Central memory CD8-positive, alpha-beta T cell (primary cell): ENCODE measurements at places on chromosomes 4 and X.
A peak's percentile ranks its signal among the peaks of the same experiment; 100 is the strongest.

GRCh38 chr4:4575284-4576211 is 33.7 kb upstream of the STX18 start:
- H3K4me3 ChIP-seq = peak overlapping the region; percentile 55
- no peaks in the 10 kb centered on the region for H3K27me3 ChIP-seq
- DNase-seq = peak; percentile 53
- peaks cover 6% of the 10 kb centered on the region for H3K36me3 ChIP-seq
- peaks cover 18% of the 10 kb centered on the region for H3K4me1 ChIP-seq
- peak overlapping the region; percentile 39 for H3K27ac ChIP-seq

DNA sequence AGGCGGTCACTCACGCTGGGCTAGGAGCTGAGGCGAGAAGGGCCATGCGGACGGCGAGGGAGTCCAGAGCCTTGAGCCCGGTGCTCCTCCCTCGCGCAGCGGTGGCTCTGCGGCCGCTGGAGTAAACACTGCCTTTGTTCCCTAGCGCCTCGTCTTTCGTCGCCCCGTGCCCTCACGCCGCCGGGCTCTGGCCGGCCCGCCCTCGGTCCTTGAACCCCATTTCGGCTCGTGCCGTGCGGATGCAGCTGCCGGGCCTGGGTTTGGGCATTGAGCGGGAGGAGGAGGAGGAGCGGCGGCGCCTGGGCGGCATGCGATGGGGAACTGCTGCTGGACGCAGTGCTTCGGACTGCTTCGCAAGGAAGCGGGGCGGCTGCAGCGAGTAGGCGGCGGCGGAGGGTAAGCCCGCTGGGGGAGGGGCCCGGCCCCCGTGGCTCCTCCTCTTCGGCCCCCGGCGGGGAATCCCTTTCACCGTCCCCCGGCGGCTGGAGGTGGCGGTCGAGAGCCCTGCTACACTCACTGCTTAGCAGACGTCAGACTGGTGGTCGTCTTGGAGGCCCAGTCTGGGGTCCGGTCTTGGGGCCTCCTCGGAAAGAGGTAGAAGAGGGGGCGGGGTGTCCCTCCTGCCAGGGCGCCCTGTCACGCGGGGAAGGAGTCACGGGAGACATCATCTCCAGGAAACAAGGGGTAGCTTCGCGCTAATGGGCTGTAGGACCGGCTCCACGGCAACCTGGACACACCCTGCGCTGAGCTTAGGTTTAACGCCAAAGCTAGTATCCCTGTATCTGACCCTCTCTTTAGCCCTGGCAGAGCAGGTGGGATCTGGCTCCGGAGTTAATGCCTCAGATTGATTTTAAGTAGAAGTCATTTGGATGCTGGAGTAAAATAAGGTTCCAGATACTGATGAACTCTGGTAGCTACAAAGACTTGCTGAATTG is at the start of gene AP1AR:
Gene AP1AR (plus strand): TSS at position 9 of the 935 bp plus-strand sequence. CDS start 305 bp downstream, at position 314.
- peak within 1 kb of the TSS; percentile 83 for H3K4me3 ChIP-seq
- peaks cover 11% of the 10 kb centered on the region for H3K36me3 ChIP-seq
- H3K4me1 ChIP-seq = peaks cover 19% of the 10 kb centered on the region
- peak within 1 kb of the TSS; percentile 95 for H3K27ac ChIP-seq
- H3K27me3 ChIP-seq = no peaks in the 10 kb centered on the region
- peak; percentile 70 for DNase-seq

- no peak overlapping the region for H3K27ac ChIP-seq
- no peaks in the 10 kb centered on the region for H3K27me3 ChIP-seq
- no peak for DNase-seq
- H3K4me3 ChIP-seq = no peak overlapping the region
- H3K36me3 ChIP-seq = peaks cover 3% of the 10 kb centered on the region
- peaks cover 68% of the 10 kb centered on the region for H3K4me1 ChIP-seq
These were observed 69.7 kb downstream of the PPP3CA start for GRCh38 chr4:101277671-101278070.

DNA sequence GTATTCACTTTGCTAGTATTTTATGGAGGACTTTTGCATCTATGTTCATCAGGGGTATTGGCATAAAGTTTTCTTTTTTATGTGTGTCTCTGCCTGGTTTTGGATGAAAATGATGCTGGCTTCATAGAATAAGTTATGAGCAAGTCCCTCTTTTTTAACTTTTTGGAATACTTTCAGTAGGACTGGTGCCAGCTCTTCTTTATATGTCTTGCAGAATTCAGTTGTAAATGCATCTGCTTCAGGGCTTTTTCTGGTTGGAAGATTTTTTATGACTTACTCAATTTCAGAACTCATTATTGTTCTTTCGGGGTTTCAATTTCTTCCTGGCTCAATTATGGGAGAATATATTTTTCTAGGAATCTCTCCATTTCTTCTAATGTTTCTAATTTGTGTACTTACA is 9.1 kb upstream of the CSN2 start:
- H3K36me3 ChIP-seq = no peaks in the 10 kb centered on the region
- H3K27ac ChIP-seq = no peak overlapping the region
- no peak for DNase-seq
- no peak overlapping the region for H3K4me3 ChIP-seq
- H3K27me3 ChIP-seq = no peaks in the 10 kb centered on the region

GRCh38 chrX:63250253-63250868 is 100.8 kb downstream of the SPIN4 start:
- DNase-seq = no peak
- no peak overlapping the region for H3K27ac ChIP-seq
- H3K4me1 ChIP-seq = no peaks in the 10 kb centered on the region
- no peaks in the 10 kb centered on the region for H3K27me3 ChIP-seq
- H3K36me3 ChIP-seq = no peaks in the 10 kb centered on the region

DNA sequence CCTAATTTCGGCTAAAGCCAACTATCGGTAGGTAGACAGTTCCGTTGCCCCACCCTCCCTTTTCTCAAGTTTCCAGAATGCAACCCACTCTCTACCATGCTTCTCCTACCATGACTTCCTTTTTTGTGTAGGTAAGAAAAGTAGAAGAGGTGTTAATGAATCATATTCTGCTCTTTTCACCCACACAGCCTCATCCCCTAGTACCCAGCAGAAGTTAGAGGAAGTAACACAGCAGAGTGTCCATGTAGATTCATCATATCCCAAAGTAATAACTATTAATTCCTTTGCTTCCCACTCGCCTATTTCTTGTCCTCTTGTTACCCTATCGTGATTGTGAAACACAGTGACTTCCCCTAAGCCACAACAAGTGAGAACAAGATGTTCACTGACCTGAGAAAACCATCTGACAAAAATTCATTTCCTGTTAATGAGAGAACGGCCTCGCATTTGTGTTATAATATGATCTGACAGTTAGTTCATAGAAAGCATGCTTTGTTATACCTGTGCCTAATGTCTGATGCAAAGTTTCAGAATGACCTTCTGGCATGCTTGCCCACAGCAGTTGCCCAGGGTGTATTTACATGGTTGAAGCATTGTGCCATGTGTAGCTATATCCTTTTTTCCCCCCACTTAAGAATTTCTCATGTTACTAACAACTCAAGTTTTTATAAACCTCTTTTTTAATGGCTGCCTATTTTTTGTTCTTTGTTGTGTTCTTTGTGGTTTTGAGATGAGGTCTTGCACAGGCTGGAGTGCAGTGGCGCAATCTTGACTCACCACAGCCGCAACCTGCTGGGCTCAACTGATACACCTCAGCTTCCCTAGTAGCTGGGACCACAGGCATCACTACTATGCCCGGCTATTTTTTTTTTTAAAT is 185.6 kb downstream of the RAP1GDS1 start:
- peaks cover 14% of the 10 kb centered on the region for H3K36me3 ChIP-seq
- no peaks in the 10 kb centered on the region for H3K27me3 ChIP-seq
- H3K27ac ChIP-seq = peak overlapping the region; percentile 80
- peaks cover 41% of the 10 kb centered on the region for H3K4me1 ChIP-seq
- peak overlapping the region; percentile 47 for H3K4me3 ChIP-seq

GRCh38 chr4:83644677-83645659 is 109.1 kb downstream of the GPAT3 start:
- no peak overlapping the region for H3K4me3 ChIP-seq
- no peak for DNase-seq
- peaks cover 9% of the 10 kb centered on the region for H3K27me3 ChIP-seq
- H3K4me1 ChIP-seq = peaks cover 5% of the 10 kb centered on the region
- no peak overlapping the region for H3K27ac ChIP-seq
- H3K36me3 ChIP-seq = no peaks in the 10 kb centered on the region

DNA sequence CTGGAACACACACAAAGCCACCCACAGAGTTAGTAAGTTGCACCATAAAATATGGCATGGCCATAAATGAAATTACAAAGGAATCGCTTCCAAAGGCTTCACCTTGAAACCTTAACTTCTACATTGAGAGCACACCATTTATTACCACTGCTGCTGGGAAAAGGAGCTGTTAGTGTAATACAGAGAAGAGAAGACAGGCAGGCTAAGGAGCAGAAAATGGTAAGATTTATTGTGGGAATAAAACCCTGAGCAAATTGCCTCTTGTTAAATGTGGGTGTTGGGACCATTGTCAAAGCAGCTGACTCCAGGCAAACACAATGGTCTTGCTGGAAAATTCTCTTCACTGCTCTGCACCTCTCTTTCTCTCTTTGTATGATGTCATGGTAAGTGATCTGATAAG is 79.2 kb upstream of the NHS start:
- H3K27ac ChIP-seq = no peak overlapping the region
- DNase-seq = no peak

- H3K4me1 ChIP-seq = no peaks in the 10 kb centered on the region
- H3K27ac ChIP-seq = no peak overlapping the region
- H3K27me3 ChIP-seq = peaks cover 44% of the 10 kb centered on the region
These were observed 19.0 kb upstream of the PPP3CA start for GRCh38 chr4:101366331-101366730.

DNA sequence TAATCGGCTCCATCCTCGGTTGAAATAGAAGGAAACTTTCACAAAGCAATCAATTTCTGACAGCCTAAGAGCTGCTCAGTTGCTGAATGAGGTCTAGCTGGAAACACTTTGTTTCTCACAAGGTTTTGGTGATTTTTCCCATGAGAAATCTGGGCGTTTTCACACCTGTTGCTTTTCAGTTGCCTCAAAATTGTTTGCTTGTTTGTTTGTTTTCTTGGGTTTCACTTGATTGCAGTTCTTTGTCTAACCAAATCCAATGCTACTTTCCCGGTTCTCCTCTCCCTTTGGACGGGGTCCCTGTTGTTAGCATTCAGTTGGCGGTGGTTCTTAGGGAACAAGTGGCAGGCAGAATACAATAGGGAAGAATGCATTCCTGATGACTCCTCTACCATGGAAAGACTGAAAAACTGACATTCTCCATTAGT is 135.5 kb downstream of the PALLD start:
- H3K27me3 ChIP-seq = peaks cover 91% of the 10 kb centered on the region
- H3K4me1 ChIP-seq = no peaks in the 10 kb centered on the region
- peaks cover 2% of the 10 kb centered on the region for H3K36me3 ChIP-seq
- DNase-seq = no peak
- H3K27ac ChIP-seq = no peak overlapping the region

- peaks cover 18% of the 10 kb centered on the region for H3K36me3 ChIP-seq
- H3K27me3 ChIP-seq = no peaks in the 10 kb centered on the region
- H3K27ac ChIP-seq = peak overlapping the region; percentile 98
- no peak for DNase-seq
These were observed 23.4 kb downstream of the STIM2 start for GRCh38 chr4:26884026-26884425.

- H3K4me1 ChIP-seq = no peaks in the 10 kb centered on the region
These were observed 345.5 kb upstream of the MAGEB2 start for GRCh38 chrX:29869837-29870236.

GRCh38 chr4:87322754-87323153 is at the start of gene HSD17B13:
TSS of gene HSD17B13 (minus strand) at chr4:87322882. CDS start at chr4:87322841, 41 bp downstream.
- H3K4me3 ChIP-seq = no peak within 1 kb of the TSS
- DNase-seq = no peak
- no peak within 1 kb of the TSS for H3K27ac ChIP-seq

DNA sequence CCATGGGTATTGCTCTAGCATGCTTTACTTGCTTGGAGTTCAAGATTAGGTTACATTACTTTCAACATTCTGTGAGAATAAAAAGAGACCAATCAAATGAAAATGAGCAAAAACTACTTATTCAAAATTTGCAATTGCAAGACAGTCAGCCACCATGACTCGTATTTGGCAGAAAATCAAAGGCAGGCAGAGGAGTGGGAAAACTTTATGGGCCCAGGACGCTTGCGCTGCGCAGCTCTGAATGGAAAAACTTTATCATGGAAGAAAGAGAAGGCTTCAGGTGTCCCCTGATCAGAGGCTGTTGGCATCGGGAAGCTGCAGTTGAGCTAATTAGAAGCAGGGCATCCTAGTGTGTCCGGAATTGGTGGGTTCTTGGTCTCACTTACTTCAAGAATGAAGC is 250.6 kb downstream of the USP46 start:
- DNase-seq = no peak
- no peak overlapping the region for H3K27ac ChIP-seq
- no peaks in the 10 kb centered on the region for H3K4me1 ChIP-seq
- peaks cover 1% of the 10 kb centered on the region for H3K36me3 ChIP-seq
- peaks cover 10% of the 10 kb centered on the region for H3K27me3 ChIP-seq

- H3K27me3 ChIP-seq = no peaks in the 10 kb centered on the region
- no peaks in the 10 kb centered on the region for H3K4me1 ChIP-seq
- no peaks in the 10 kb centered on the region for H3K36me3 ChIP-seq
- H3K4me3 ChIP-seq = no peak overlapping the region
These were observed 119.2 kb downstream of the DDX53 start for GRCh38 chrX:23118890-23119527.

DNA sequence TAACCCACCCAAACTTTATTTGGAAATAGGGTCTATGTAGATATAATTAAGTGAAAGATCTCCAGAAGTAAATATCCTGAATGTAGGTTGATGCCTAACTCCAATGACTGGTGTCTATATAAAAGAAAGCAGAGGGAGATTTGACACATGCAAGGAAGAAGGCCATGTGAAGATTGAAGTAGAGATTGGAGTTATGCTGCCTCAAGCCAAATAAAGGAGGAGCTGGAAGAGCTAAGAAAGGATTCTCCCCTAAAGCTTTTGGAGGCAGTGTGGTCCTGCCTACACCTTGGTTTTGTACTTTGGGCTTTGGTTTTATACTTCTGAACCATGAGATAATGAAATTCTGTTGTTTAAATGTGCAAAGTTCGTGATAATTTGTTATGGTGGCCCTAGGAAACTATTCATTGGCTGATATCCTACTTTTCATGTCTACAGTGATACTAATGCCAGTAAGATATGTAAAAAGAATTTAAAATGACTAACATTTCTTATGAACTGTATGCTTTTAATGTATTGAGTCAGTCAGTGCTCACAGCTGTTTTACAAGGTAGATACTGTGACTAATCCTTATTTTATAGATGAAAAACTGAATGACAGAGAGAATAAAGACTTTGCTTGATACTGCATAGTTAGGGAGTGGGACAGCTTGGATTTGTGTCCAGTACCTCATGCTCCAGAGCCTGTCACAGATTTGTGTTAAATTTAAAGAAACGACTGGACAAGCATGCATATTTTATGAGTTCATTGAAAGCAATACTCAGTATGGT is 5.9 kb upstream of the RAB40AL start:
- H3K36me3 ChIP-seq = no peaks in the 10 kb centered on the region
- no peak overlapping the region for H3K27ac ChIP-seq
- H3K27me3 ChIP-seq = no peaks in the 10 kb centered on the region
- H3K4me3 ChIP-seq = no peak overlapping the region
- no peaks in the 10 kb centered on the region for H3K4me1 ChIP-seq
